ENCODE measurements at places on chromosomes 11 and 22.
A peak's percentile ranks its signal among the peaks of the same experiment; 100 is the strongest.

GRCh38 chr11:22556381-22556780 is 69.2 kb downstream of the FANCF start:
- no peak for DNase-seq

DNA sequence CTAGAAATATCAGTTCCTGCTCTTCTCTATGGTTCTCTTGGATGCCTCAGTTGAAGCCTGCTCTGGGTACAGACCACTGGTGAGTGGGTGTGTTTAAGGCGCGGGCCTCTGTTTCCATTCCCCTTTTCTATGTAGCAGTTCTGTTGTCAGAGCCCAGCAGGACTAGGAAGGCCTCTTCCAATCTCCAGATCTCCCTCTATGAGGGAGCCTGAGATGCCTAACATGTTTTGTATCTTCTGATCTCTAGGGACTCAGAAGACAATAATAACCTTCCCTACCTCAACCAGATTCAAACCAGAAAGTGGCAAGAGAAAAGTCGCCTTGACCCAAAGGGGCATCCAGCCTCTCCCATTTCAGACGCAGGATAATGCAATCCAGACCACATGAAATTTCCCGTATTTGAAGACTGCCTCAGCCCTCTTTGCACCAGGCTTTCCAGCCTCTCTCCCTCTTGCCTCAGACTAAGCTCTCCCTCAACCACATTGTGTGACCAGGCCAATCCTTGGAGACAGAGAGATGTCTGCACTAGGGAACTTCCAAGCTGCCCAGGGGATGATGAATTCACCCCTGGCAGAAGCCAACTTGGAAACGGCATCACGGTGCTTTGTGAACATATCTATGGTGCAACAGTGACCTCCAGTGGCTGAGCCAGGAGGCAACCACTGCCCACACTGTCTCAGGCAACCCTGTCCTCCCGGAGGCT is 150.1 kb upstream of the UBASH3B start:
- peak; percentile 91 for DNase-seq

GRCh38 chr11:119691701-119692539 is 37.1 kb downstream of the NECTIN1 start:
- DNase-seq, result no peak

GRCh38 chr11:104254347-104254746 is 90.4 kb upstream of the PDGFD start:
- no peak for DNase-seq

DNA sequence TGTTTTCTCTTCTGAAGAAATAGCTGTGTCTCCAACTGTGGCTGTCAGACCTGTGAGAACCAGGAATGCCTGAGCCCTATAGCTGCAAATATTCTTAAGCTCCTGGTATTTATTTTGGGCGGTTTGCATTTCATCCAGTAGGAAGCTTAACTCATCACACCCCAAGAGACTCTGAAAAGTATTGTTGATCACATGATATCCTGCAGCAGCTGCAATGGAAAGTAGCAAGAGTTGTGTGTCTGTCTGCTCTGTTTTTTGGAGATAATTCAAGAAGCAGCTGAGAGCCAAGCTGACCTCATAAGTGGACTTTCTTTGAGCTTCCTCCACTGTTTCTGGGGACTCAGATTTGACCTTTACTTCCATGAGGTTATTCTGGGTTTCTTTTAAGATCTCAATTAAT is 36.4 kb upstream of the MRPL17 start:
- DNase-seq, result no peak

DNA sequence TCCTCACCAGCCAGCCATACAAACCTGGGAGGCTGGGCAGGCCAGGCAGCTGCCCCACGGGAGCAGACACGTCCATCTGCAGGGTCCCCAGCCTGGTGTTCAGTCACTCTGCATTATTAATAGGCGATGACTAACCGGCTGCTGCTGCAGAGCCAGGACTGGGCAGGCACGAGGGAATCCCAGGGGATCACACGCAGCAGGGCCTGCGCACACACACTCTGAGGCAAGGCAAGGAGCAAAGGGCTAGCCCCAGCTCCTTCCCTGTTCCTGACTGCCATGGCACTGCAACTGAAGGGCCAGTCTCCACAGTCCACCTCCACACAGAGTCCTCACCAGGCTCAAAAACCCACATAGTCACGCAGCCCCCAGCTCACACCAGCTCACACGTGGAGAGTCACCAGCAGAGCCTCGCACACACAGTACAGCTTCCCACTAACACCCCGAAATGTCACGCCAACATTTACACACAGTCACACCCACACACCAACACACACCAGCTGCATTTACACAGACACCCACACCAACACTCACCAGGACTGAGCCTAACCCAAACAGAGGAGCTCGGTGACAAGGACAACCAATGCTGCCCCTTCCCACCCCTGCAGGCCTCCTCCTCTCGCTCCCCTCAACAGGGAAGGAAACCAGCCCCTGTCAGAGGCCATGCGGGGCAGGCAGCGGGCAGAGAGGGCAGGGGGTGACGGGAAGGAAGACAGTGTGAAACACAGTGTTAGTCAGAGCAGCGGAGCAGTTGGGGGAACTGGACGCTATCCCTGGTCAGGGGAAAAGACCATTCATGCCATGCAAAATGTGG is 47.3 kb downstream of the NRXN2 start:
- peak; percentile 47 for DNase-seq

- DNase-seq, result no peak
Measured at GRCh38 chr11:57764021-57764420, 2.4 kb downstream of the CTNND1 start.

- DNase-seq, result no peak
Measured at GRCh38 chr22:17410576-17410975, 41.3 kb downstream of the CECR2 start.

- no peak for DNase-seq
Measured at GRCh38 chr11:97964332-97965004, 1056.3 kb upstream of the CNTN5 start.

GRCh38 chr11:1231396-1232020 is 8.6 kb downstream of the MUC5B start:
- DNase-seq, result no peak

DNA sequence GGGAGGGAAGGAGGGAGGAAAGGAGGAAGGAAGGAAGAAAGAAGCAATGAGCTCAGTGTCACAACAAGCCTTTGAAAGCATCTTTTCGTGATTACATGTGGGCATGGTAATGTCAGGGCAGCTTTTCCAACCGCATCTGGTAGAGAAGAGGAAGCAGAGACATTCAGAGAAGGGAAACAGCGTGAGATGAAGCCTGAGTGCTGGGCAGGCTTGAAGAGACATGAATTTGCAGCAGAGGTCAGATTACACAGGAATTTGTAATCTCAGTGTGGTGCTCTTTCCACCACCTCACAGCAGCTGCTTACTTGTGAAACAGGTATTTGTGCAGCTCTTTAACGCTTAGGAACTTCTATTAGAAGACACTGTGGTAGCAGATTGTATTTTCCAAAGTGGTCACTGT is 289.5 kb upstream of the C11orf87 start:
- no peak for DNase-seq

- DNase-seq, result peak; percentile 77
Measured at GRCh38 chr22:27318516-27318915, 483.0 kb downstream of the MN1 start.

GRCh38 chr22:40178417-40179409 is 988 bp downstream of the TNRC6B start:
- DNase-seq, result no peak

DNA sequence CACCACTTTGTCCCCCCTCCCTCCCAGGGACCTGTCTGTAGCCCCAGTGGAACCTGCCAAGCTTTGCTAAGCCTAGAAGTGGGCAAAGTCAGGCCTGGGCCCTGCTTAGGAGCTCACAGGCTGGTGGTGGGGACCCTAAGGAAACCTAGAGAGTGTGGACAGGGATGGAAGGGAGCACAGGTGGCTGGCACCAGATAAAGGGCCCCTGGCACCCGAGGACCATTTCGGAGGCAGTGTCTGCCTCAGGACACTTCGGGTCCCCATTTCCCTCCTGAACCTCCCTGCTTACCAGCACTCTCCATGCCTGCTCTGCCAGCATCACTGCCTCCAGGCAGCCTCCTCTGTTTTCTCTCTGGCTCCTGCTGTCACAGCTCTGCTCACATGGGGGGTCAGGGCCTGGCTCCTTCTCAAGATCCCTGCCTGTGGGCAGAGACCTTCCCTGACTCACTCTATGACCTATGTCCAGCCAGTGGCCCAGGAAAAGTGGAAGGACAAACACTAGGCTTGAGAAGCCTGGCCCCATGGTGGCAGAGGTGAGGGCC is 13.6 kb upstream of the OMP start:
- no peak for DNase-seq

- DNase-seq, result no peak
Measured at GRCh38 chr22:45067731-45068130, 57.9 kb upstream of the PHF21B start.

DNA sequence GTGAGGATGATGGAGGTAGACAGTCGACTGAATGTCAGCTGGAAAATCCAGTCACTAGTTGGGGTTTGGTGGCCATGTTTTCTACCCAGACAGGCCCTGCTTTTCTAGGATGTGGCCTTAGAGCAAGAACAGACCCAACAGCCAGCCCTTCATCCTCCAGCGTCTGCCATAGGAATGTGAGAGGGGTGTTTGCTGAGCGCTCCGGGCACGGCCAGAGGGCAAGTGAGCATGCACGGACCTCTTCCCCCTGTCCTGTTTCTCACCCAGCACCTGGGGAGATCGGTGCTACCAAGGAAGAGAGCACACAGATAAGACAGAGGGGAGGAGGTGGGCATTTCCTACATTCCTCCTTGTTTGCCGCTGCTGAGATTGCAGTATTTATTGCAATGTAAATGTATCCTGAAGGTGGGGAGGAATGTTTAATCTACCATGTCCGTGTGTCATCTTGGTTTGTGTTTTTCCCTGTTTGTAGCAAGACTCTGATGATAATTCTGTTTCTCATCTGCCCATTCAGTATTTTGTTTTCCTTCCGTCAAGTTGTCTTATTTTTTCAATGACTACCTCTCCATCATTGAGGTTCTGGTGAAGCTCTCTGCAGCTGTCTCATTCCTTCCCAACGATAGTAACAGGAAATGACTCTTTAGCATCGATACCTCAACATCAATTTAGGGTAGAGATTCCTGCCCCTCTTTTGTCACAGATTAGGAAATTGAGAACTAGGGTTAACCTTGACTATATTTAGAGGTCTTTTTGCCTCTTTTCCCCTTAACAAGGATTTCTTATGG is 4.9 kb upstream of the ATF4 start:
- no peak for DNase-seq

DNA sequence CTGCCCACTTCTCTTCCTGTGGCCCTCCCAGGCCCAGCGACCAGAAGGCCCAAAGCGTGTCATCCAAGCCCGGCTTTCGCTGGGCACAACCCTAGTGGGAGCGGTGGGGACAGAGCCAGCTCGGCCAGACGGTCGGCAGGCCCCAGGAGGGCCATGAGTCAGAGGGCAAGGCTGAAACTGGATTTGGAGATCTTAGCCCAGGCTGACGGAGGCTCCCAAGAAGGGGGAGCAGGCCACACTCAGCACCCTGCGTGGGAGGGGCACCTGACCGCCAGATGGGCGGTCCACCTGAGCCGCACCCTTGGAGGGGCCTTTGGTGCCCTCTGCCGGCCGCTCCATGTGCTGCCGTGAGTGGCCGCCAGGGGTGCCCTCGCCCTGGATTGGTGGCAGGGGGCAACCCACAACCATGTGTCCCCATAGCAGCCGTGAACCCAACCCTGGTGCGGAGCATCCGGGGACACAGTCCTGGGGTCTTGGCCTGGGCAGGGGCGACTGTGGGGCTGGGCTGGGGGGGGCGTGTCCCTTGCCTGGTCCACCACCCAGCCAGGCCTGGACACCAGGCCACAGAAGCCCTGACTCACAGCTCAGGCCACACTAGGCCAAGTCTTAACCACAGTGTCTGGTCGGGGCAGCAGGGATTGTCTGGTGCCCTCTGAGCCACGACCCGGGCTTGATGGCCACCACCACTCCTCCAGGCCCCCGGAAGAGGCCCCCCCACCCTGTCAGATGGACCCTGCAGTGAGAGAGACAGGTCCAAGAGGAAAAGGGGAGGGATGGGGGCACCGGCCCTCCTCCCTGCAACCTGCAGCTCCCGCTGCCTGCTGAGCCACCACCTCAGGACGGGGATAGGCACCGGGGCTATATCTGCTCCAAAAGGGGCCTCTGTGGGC is 19.2 kb upstream of the TALDO1 start:
- DNase-seq, result no peak

DNA sequence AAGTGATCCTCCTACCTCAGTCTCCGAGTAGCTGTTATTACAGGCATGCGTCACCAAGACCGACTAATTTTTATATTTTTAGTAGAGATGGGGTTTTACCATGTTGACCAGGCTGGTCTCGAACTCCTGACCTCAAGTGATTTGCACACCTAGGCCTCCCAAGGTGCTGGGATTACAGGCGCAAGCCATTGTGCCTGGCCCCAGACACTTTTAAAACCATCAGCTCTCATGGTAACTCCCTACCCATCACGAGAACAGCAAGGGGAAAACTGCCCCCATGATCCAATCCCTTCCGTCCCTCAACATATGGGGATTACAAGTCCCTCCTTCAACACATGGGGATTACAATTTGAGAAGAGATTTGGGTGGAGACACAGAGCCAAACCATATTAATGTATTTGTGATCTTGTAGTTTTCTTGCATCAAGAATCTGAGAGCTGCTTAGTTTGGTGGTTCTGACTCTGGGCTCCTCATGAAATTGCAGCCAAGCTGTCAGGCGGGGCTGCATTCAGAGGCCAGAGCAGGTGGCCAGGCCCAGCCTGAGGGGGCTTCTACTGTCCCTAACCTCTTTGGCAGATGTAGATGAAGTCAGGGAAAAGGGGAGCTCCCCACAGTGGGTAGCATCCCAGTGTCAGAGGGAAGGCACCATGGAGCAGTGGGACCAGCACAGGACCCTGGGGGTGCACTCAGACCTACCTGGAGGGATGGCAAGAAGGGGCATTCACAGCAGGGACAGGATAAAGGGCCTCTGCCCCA is 31.2 kb upstream of the PRAME start:
- no peak for DNase-seq

DNA sequence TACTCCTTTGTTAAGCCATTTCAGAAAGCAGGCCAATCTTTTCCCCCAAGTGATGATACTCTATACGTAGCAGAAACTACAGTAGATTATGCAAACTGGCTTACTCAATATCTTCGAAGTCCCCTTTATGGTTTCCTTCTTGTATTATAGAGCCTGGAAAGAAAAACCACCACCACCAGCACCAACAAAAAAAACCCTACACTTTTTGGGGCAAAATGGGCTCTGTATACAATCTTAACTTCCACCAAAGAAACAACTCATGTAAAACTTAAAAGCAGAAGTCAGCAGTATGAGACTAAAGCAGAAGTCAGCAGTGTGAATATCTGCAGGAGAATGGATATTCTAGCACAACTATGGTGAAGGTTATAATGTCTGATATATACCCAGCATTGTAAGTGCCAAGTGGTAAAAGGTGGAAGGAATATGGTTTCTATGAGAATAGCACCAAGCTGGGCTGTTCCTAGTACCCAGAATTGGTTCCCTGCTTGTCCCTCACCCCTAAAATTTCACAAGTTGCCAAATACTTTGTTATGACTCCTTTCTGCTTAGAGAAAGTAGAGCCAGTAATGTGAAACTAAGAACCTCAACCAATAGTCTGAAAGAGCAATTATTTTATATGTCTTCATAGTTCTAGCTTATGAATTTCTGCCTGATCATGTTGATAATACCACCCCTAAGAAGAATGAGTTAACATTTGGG is 252.1 kb downstream of the SBF2 start:
- no peak for DNase-seq

- DNase-seq, result no peak
Measured at GRCh38 chr22:45493286-45493771, 9.4 kb upstream of the FBLN1 start.

- no peak for DNase-seq
Measured at GRCh38 chr11:124875401-124875800, 10.2 kb downstream of the ROBO3 start.

- DNase-seq, result no peak
Measured at GRCh38 chr11:76713499-76713898, 43.0 kb upstream of the LRRC32 start.

GRCh38 chr11:73225001-73225686 is 7.1 kb downstream of the P2RY2 start:
- no peak for DNase-seq

Data from AG04449 (cell line).